ENCODE measurements at places on chromosomes 16 and 17. TPM values are rescaled to one million over a fixed set of nuclear protein-coding genes. Genes with fewer than 3 reads are reported as not detected.
A peak's percentile ranks its signal among the peaks of the same experiment; 100 is the strongest.

DNA sequence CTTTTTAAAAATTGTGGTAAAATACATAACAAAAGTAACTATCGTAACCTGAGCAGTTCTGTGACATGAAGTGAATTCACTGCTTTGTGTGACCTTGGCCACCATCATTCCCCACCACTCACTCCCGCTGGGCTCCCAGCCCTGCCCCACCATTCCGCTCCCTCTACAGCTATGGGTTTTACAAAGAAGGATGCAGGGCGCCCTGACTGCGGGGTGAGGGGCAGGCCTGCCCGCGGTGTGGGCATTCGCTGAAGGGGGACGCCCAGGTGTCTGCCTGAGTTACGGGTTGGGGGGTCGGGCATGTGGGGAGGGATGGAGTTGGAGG, at the start of gene CEMP1:
CEMP1 (minus strand) TSS at position 38 of the 325 bp plus-strand sequence. CDS start 335 bp downstream, outside the sequence.
- DNase-seq: no peak

- DNase-seq: no peak
These were observed 114.5 kb downstream of the GAS7 start for GRCh38 chr17:10083864-10084263.

PTX4 gene
- total RNA-seq: not detected

SLC12A3 gene
- not detected for total RNA-seq

GRCh38 chr16:89969741-89970410, 21.3 kb downstream of the DEF8 start:
- DNase-seq: no peak

DNA sequence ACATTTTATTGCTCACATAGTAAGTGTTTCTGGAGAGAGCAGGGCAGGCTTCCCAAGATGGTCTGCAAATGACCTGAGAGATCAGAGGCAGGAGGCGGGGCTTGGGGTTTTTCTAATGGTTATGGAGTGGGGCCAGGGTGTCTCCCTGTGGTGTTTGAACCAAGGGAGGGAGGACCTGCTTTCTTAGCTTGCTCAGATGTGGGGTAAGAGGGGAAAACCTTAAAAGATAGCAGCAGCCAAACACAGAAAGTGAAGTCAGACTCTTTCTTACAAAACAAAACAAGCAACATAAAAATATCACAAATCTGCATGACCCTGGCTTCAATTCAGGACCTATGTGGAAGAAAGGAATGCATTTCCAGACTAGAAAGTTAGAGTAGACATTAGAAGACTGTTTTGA, 22.9 kb upstream of the DNAJA2 start:
- no peak for DNase-seq

DNA sequence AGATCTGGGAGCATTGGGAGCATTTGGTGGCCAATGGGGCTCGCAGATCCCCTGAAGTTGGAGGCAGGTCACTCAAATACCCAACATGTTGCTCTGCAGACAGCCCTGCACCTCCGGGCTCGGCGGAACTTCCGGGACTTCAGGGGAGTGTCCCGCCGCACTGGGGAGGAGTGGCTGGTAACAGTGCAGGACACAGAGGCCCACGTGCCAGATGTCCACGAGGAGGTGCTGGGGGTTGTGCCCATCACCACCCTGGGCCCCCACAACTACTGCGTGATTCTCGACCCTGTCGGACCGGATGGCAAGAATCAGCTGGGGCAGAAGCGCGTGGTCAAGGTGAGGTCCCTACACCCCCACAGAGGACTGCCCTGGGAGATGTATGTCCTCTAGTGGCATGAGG, 16.4 kb downstream of the MVP start:
- no peak for DNase-seq

DNA sequence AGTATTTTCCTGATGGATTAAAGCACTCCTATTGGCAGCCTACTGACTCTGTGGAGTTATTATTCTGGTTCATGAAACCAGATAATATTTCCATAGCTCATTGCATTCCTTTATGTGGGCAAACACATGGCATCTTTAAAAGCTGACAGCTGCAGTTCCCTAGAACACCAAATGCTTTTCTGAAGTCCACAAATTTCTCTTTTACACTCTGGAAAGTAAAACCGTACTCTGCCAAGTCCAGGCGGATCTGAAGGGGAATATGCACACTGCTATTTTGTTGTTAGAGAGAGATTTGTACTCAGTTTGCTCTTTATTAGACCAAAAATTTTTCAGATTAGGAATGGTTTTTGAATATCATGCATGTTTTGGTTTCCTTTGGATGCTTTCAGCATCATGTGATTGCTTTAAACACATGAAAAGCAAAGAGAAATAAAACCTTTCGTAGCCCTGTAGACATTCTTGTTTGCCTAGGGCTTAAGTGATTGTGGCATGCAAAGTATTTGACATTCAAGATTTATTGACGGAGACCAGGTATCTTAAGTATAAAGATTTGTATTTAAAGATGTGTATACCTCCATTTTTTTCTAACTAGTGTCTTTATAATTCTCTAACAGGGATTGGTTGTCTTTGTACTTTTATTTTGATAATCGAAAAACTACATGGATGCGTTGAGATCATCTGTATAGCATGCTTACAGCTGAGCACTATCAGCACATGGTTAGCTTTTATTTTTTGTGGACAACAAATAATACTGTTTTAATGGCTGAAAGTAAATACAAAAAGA, 19.5 kb downstream of the SEC14L1 start:
- no peak for DNase-seq

KRT27 gene
- total RNA-seq: 0.18 TPM

MT1X gene
- 6.0 TPM for total RNA-seq

- no peak for DNase-seq
These were observed 8.6 kb upstream of the ITPRIPL2 start for GRCh38 chr16:19105131-19105530.

- DNase-seq: no peak
These were observed 178.6 kb downstream of the CPPED1 start for GRCh38 chr16:12625068-12625467.

HIGD1B gene
- total RNA-seq: 1.5 TPM

CHD9NB gene
- total RNA-seq: 0.73 TPM

DNA sequence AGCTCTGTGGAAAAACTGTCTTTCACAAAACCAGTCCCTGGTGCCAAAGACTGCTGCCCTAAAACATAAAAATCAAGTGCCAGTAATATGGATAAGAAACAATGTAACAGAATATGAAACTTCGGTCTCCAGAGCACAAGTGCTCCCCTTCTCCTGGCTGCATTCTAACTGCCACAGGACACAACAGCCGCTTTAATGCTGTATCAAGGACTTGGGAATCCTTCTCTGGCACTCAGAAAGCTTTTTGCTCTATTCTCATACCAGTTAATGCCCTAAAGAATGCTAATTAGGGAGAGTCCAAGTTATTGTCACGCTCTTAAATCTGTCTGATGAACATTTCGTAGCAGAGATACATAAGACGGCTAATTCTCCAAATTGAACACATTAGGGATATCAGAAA, 90.9 kb downstream of the PARN start:
- DNase-seq: no peak

GRCh38 chr17:78365561-78366108, 5.8 kb upstream of the SOCS3 start:
- no peak for DNase-seq

DNA sequence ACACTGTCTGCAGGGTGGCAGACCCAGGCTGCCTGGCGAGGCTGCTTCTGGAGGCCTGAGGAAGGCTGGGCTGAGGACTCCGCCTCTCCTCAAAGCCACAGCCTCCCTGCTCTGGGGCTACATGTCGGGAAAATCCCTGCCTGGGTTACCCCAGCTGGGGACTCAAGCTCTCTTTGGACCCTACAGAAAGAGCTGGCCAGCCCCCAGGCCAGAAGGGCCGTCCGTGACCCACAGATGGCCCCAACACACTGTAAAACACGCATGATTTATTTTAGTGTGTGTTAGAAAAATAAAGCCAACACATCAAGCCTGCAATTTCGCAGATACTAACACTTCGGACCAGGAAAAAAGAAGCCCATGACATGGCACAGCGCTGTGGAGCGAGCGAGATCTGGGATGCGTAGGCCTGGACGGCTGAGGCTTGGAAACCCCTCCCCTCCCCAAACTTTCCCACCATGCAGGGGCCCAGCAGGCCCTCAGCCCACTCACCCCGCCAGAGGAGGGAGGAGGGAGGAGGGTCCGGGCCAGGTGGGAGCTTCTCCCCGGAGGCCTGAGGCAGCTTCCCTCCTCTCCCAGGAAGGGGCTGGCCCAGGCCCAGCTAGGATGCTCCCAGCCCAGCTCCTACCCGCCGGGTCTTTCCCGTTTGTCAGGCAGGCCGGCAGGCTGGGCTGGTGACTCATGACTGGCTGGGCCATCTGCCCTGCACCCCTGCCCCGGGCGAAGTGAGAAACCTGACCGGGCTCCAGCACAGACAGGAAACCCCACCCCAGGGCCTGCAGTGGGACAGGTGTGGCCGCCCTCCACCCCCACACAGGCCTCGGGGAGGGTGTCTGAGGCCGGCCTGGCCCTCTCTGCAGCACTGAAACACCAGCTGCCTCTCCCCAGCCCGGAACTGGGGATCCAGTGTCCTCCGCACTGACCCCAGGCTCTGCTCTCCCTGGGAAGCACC, 34.1 kb upstream of the SLC38A10 start:
- peak; percentile 66 for DNase-seq

DNA sequence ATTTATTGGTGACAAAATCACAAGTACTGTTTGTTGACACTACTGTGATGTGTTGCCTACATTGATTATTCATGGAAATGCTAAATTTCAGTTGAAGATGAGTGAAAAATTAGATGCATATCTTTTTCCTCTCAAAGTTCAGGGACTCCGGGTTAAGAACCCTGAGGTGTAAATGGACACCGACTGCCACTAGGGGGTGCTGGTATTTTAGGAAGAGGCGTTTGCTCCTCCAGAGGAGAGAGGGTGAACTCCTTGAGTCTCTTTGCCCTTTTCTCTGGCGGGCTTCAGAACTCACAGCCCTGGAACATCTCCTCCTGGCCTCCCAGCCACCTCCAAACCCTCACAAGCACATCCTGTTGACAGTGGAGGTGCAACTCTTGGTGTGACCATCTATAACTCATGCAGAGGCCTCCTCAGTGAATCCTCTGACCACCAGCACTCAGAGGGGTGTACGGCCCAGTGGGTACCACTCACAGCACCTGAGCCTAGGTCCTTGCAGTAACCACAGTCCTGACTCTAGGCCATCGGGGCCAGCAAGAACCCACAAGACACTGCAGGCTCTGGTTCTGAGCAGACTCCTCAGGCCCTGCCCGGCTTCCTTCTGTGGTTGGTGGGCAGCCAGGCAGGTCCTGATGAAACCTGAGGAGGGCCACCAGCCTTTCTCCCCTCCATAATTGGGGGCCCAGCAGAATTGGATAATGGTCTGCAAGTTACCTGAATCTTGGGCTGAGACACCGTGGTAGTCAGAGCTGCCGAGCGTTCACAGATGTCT, 26.2 kb upstream of the PIK3R5 start:
- peak; percentile 23 for DNase-seq

DNA sequence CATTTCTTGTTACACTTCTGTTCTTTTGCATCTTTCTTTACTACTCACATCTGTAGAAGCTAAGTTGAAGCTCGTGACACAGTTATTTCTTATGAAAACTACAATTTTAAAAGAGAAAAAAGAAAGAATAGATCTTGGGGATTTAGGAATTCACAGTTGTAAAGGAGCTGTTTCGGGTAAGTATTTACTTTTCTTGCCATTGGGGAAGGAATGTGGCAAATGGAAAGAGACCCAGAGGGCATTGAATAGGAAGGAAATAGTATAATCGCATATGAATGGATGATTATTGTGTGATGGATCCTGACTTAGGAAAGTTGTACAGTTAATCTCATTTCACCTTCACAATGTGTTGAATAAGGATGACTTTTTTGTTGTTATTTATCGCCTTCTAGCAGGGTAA, 914.1 kb upstream of the CDH8 start:
- no peak for DNase-seq

FOXJ1 gene
- total RNA-seq: 7.8 TPM

RDM1 gene
- 2.4 TPM for total RNA-seq

TMEM94 gene
- 37.9 TPM for total RNA-seq

FBF1 gene
- 22.4 TPM for total RNA-seq

NPIPB13 gene
- total RNA-seq: 4.6 TPM

GRCh38 chr16:87267566-87267965, 49.6 kb downstream of the C16orf95 start:
- DNase-seq: no peak

IGF2BP1 gene
- total RNA-seq: 8.5 TPM

DNA sequence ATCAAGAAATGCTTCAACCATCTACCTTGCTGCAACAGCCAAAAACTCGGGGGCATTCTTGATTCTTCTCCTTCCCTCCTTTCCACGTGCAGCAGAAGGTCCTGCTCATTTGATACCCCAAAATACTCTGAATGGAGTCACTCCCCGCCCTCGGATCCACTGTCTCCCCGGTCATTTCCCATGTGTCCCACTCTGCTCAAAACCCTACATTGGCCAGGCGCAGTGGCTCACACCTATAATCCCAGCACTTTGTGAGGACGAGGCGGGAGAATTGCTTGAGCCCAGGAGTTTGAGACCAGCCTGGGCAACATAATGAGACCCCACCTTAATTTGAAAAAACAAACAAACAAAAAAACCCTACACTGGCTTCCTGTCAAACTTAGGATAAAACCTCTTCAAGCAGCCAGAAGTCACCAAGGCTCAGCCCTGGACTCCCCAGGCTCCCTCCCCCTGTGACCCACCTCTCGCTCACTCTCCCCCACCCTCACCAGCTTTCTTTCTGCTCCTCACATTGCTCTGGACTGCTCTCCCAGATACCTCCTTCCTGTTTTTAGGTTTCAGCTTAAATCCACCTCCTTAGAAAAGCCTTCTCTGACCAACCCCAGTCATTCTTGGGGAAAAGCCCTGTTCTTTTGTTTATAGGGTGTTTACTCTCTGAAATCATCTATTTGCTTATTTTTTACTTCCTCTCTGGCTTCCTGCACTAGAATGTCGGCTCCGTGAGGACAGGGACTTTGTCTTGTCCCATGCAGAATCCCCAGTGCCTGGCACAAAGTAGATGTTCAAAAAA, 2.8 kb downstream of the SLC13A2 start:
- DNase-seq: no peak

- DNase-seq: no peak
These were observed 452 bp upstream of the E2F4 start for GRCh38 chr16:67191411-67191994.

MRPL45 gene
- total RNA-seq: 16.2 TPM

DNA sequence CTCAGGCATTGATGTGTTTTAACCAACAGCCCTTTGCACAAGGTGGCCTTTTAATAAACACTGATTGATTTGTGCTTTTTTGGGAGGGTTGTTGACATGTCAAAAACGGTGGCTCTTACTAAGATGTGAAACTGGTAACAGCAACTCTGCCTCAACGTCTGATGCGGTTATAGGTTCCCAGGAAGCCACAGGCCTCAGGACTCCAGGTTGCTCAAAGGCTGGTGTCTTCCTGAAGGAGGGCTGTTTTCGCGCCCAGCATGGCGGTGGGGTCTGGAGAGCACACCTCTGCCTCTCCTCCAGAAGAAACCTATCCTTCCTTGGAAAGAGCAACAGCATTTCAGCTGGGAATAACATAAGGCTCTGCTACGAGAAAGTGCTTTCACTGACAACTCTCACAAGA, 187.5 kb downstream of the IRF8 start:
- DNase-seq: no peak

PMP22 gene
- total RNA-seq: 20.4 TPM

SAMD14 gene
- 26.2 TPM for total RNA-seq

- DNase-seq: no peak
These were observed 146.8 kb downstream of the CYLD start for GRCh38 chr16:50888486-50889261.

Data from cerebellum (tissue), 4 donors.